ENCODE measurements at places on chromosomes 7 and 10.

GRCh38 chr7:7122701-7123281 is 59.6 kb upstream of the C1GALT1 start:
- DNase-seq: no peak

DNA sequence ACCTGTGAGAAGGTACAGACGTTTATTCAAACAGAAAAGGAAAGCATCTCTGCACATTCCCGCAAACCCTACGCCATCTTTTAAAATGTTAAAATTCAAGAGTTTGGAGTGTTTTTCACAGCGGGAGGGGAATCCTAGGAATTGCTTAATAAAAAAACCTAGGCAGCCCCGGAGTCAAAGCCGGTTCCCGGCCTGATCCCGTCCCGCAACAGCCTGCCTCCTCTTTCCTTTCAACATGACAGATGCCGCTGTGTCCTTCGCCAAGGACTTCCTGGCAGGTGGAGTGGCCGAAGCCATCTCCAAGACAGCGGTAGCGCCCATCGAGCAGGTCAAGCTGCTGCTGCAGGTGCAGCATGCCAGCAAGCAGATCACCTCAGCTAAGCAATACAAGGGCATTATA is 123.0 kb upstream of the VSTM2A start:
- DNase-seq: no peak

GRCh38 chr7:49635800-49636199 is 137.6 kb upstream of the VWC2 start:
- no peak for DNase-seq

GRCh38 chr7:121994625-121995410 is 121.9 kb downstream of the PTPRZ1 start:
- peak; percentile 32 for DNase-seq

- DNase-seq: no peak
These were observed 517.4 kb downstream of the CCSER2 start for GRCh38 chr10:84845628-84846261.

GRCh38 chr7:118094044-118094443 is 89.9 kb upstream of the LSM8 start:
- no peak for DNase-seq

GRCh38 chr7:98225913-98226614 is 14.8 kb downstream of the BHLHA15 start:
- DNase-seq: no peak

GRCh38 chr10:132897516-132898381 is 44.6 kb downstream of the CFAP46 start:
- DNase-seq: no peak

DNA sequence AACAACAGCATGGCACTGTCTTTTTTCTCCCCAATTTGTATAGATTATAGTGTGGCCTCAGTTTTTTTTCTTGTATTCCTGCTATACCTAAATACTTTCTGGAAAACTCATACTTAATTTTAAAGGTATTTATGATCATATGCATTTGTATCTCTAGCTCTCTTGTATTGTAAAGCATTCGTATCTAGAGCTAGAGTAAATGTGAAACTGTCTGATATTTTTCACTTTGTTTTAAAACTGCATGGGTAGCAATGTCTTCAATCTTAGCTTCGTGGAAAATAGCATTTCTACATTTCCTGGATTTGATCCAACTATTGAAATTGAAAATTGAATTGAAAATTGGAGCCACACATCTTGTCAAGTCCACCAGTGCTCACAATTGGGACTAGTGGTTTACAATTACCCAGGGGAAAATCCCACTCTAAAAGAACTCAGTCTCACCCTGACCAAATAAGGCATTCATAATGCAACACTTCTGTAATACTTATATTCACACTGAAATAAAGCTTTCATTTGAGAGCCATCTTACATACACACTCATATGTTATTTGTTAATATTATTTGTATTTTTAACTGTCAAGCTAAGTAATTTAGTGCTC is 51.3 kb upstream of the KLF6 start:
- no peak for DNase-seq

GRCh38 chr7:79453558-79454360 is at the start of gene MAGI2:
MAGI2 (minus strand) TSS chr7:79453667; CDS start chr7:79453320, 347 bp downstream.
- no peak for DNase-seq

GRCh38 chr10:48769706-48770435 is 85.2 kb downstream of the WDFY4 start:
- no peak for DNase-seq

DNA sequence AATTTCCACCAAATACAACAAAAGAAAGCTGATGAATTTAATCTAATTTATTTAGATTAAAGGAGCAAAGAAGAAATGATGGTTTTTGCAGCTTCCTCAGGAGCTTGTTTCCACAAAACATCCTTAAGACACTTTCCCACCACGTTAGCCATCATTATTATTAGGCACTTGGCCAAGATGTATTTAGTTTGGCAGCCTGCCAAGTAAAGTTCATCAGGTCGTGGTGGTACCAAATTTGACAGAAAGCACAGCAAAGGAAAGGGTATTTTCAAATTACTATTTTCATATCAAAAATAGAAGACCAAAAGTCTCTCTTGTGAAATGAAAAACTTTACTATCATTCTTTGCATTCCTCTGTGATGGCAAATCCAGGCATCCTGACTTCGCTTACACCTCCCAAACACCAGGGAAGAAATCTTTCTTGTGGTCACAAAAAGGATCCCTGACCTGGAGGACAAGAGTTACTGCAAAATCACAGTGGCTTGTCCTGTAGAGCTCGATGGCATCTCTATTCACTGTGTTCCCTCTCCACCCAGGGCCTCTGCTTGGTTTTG is 123.1 kb upstream of the INHBA start:
- DNase-seq: no peak

DNA sequence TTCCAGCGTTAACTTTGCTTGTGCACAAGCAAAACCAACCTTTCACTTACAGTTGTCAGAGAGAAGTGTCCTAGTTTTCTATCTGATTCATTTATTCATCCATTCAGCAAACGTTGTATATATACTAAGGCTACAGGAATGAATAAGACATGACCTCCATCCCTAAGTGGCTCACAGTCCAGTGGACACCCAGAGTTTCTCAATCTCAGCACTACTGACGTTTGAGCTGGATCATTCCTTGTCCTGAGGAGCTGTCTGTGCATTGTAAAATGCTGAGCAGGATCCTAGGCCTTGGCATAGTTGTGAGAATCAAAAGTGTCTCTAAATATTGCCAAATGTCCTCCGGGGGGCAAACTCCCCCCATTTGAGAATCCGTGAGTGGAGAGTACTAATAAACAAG is 166.7 kb upstream of the PRKCQ start:
- DNase-seq: no peak

DNA sequence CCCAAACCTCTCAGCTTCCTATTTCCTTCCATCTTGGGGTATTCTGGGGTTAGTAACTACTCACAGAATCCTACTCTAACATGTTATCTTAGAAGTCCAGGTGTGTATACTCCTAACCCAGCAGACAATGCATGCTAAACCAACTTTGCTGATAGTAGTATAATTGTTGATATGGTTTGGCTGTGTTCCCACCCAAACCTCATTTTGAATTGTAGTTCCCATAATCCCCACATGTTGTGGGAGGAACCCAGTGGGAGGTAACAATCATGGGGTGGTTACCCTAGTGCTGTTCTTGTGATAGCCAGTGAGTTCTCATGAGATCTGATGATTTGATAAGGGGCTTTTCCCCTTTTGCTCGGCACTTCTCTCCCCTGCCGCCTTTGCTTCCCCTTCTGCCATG is 135.1 kb downstream of the CHRM2 start:
- DNase-seq: no peak

- DNase-seq: no peak
These were observed 5.2 kb downstream of the IKZF1 start for GRCh38 chr7:50309721-50310120.

DNA sequence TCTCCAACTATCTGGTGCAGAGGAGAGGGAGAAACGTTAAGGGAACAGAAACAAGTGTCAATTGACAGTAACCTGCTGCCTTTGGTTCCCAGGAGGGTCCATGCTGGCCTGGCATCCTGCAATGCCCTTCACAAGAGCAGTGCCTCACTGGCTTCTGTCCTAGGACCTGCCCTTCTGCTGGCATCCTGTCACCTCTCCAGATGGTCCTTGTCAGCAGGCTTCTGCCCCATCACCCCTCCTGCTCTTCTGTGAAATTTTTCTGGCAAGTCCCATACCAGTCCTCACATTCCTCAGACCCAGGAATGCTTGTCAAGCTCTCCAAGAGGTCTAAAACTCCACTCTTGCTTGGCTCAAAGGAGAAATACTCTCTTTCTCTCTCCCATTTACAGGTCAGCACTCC is 34.2 kb downstream of the C10orf67 start:
- no peak for DNase-seq

- DNase-seq: no peak
These were observed 30.2 kb downstream of the KDM7A start for GRCh38 chr7:140146574-140146973.

DNA sequence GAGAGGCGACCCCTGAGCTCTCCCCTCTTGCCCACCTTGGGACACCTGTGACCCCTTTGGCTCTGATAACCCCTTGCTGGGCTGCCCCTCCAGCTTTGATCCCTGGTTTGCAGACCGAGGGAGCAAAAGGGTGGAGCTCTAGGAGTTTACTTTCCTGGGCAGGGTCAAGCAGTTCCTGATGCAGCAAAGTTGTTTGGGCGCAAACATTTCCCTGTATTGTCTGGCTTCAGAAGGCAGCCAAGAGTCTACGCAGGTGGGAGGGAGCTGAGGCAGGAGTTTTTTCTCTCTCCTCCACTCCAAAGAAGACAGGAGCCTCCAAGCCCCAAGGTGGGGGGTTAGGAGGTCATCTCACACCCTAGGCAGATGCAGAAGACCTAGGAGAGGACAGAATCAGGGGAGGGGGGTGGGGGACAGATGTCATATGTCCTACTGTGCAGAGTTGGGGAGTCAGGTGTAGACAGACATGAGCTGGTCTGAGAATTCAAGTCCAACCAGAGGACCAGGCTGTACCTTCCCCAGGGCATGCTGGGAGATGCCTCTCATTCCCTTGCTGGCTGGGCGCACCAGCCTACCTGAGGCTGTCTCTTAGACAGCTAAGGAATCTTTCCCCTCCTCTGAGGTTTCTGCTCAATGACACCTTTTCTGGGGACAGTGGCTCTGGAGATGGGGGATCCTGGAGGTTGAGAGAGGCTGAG is 20.5 kb downstream of the TMEM270 start:
- no peak for DNase-seq

DNA sequence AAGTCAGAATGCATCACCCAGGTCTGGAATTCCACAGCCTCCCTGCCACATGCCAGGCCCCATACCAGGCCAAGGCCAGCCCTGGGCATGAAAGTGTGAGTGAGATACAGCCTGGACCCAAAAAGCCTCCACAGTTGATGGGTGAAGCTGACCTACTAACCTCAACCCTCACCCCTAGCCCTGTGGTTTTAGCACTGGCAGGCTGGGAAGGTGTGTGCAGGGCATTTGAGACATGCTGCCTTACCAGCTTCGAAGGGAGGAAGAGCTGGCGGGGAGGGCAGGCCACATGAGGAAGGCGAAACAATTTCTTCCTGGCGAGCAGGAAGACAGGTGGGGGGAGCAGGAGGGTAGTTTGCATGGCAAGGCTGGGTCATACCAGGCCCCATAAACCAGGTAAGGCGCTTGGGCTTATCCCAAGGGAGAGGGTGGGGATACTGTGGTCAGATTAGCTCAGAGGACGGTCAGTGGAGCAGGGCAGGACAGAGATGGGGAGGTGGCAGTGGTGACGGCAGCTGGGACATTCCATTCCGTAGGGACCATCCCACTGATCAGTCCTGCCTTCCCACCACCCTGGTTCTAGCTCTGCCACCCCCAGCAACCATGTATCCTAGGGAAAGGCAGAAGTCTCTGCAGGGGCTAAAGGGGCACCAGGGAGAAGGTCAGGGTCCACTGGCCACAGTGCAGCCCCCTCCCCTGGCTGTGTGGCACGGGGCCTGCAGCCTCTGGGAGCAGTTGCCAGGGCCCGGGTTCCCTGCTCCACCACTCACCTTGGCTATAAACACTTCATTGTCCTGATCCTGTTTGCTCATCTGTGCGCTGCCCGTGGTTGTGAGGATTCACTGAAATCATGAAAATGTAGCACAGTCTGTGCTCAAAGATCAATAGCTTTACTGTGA is 155.8 kb downstream of the NRF1 start:
- no peak for DNase-seq

DNA sequence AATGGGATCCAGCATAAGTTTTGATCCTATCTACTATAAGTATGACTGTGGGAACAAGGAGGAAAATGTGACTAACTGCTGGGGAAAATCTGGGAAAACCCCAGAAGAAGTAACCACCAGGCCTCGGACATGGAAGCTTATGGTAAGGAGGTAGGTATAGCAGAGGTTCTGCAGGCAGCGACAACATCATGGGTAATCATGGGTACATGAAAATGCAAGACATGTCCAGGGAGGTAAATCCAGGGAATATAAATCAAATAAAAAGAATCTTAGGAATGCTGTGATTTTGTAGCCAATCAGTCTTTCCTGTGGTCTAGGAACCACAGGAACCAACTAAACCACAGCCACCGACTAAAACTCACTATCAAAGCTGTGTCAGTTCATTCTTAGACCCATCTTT is 168.3 kb upstream of the NPY start:
- DNase-seq: no peak

GRCh38 chr7:114086914-114087652 is 168.3 kb upstream of the PPP1R3A start:
- DNase-seq: no peak

- no peak for DNase-seq
These were observed 101.7 kb upstream of the SLC26A5 start for GRCh38 chr7:103547451-103548284.

GRCh38 chr7:99254390-99254789 is 18.2 kb upstream of the MYH16 start:
- DNase-seq: no peak

DNA sequence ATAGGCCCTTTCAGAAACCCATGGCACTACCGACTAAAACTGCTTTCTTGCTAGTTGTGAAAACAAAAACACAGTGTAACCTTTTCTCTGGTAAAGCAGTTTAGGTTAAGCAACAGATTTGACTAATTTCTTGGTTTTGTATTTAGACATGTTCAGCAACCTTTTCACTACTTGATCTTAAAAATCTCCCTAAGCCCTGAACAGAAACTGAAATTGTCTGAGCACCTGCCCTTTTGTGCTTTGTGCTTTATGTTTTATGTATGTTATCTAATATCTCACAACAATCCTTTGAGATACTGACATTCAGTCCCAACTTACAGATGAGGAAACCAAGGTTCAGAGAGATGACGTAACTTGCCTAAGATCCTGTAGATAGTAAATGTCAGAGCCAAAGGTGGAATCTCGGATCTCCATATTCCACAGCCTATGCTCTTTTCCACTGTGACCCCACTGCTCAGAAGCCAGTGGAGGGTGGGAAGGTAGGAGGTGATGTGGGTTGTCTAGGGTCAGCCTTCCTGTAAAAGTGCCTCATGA is 146.6 kb downstream of the LCOR start:
- DNase-seq: no peak

Data from stimulated activated CD4-positive, alpha-beta T cell treated with anti-CD3 and anti-CD28 coated beads, Interleukin-1b, Interleukin-23, amount 100 ng/mL, for 48 hours (primary cell).